ENCODE measurements at places on chromosomes 5 and 9.

GRCh38 chr9:715743-716400 is 125.6 kb upstream of the DMRT1 start:
- DNase-seq = no peak

GRCh38 chr9:859251-859650 is 17.8 kb downstream of the DMRT1 start:
- DNase-seq = no peak

- no peak for DNase-seq
Measured at GRCh38 chr5:150633429-150633828, 7.0 kb upstream of the SYNPO start.

- DNase-seq = no peak
Measured at GRCh38 chr5:149108651-149109280, 32.5 kb upstream of the ABLIM3 start.

DNA sequence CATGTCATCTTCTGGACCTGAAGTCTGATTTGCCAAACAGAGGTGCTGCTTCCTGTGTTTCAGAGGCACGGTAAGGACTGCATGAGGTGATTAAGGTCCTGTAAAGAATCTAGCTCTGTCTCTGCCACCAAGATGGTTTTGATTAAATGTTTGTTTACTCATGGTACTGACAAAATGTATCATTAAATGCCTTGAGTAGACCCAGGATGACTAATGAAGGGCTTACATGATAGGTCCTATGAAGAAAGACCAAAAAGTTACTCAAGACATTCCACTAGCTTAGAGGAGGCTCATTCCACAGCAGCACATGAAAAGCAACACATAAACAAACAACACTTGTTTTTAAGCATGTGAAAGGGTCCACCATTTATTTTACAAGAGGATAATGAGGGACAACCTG is 100.9 kb downstream of the BOD1 start:
- DNase-seq = no peak

- DNase-seq = no peak
Measured at GRCh38 chr5:6427694-6428093, 21.0 kb upstream of the UBE2QL1 start.

DNA sequence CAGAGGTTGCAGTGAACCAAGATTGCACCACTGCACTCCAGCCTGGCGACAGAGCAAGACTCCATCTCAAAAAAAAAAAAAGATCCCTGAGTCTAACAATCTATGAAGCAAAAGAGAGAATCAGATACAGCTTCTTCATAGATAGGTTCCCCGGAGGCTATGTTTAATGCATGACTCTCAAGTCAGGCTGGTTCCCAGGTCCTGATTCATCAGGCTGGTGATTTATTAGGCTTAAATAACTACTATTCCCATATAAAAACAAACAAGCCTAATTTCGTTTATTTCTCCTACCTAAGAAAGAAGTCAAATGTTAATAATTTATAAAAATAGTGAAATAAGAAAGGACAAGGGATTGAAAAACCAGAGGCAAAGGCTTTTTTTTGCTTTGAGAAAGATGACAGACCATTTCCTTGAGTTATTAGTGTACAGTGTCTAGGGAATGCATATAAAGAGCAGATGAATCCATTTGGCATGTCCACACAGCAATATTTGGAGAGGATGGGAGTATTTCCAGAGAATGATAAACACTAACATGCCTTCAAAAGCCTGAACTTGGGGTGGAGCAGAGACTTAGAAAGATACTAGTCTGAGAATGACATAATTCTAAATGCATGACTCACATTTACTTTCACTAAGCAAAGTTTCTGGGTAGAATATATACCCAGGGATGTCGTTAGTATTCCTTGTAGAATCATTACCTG is 115.3 kb downstream of the NREP start:
- DNase-seq = no peak

DNA sequence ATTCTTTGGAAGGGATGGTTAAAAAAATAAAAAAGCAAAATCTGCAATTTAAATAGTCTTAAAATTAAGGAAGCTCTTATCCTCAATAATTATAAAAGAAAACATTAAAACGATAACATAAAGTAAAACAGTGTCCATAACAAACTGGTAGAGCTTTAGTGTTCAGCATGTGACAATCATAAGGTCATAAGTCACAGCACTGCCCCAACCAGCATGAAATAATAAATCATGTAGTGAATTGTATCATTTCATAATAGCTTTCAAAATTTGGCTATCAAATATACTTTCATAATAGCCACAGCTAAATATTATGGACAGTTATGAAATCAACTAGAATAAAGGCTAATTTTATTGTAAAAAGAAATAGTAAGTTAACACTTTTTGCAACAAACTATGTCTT is 10.0 kb downstream of the NR3C1 start:
- no peak for DNase-seq

GRCh38 chr9:127973169-127974000 is 7.4 kb downstream of the EEIG1 start:
- DNase-seq = no peak

DNA sequence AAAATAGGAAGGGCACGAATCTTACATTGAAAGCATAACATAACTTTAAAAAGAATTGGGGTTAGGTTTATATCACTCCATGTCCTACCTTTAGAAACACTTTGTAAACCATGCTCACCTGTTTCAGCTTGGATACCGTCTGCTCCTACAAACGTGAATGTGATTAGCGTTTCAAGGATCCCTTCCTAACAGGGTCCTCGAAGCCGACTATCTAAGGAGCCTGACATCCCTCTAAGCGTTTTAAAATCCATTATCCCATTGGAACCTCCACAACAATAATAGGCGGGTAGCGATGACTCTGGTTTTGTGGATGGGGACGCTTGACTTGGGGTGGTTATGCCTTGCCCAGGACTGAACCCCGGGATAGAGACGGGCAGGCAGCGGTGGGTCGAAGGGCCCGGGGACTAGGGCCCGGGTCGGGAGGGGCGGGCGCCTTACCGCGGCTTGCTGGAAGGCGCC is 937 bp downstream of the SVEP1 start:
- DNase-seq = no peak

GRCh38 chr5:140365941-140366340 is 5.9 kb downstream of the SLC4A9 start:
- DNase-seq = no peak

Measured in stimulated activated CD4-positive, alpha-beta T cell treated with anti-CD3 and anti-CD28 coated beads, Interleukin-15, amount 100 ng/mL, for 1 hour (primary cell).